ENCODE measurements at places on chromosomes 2 and 18. TPM values are rescaled to one million over a fixed set of nuclear protein-coding genes. Genes with fewer than 3 reads are reported as not detected.
A peak's percentile ranks its signal among the peaks of the same experiment; 100 is the strongest.

DNA sequence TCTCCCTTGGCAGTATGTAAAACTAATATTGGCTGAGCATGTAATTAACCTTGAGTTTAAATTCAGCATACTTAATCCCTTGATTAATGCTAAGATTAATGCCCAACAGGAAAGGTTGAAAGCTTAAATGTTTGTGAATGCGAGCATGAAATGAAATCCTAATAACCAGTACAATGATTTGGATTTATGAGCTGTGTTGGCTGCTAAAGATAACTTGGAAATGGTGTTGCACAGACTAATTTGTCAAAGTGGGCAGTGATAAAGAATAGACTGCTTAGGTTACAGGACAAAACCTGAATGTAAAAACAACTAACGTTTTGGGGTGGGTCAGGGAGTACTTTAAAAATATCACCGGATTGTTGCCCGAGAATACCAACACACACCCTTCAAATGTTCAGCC lies 70.6 kb downstream of the MGAT5 start:
- peaks cover 34% of the 10 kb centered on the region for H3K4me1 ChIP-seq
- no peak overlapping the region for H3K4me3 ChIP-seq
- H3K27ac ChIP-seq, result no peak overlapping the region
- no peaks in the 10 kb centered on the region for H3K27me3 ChIP-seq
- H3K36me3 ChIP-seq, result no peaks in the 10 kb centered on the region

DNA sequence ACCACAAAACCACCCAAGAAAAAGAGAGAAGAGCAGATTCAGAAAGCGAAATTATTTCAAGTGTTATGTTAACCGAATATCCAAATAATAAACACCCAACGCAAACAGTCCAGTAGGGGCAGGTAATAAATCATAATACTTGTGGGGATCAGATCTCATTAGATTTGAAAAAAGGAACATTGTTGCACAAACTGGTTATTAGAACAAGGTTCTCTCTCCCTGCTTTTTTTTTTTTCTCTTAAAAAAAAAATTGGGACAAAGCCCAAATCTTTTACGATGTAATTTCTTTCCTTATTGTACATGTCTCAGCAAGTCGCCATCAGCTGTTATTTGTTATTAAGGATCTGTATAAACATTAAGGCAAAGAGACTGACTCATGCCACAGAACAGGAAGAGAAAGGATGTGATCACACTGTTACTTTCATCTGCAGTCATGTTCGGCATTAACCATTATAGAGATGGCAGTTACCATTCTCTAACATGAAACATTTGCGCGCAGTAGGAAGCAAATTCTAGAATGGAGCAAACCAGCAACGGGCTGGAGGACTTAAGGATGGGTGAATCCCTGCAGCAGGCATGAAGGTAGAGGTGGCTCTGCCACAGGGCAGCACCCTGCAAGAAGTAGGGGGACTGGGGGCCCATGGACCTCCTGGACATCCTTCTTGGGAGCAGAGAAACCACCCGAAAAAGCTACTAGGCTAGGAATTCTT lies 42.0 kb downstream of the EPHA4 start:
- H3K27me3 ChIP-seq, result no peaks in the 10 kb centered on the region
- peaks cover 37% of the 10 kb centered on the region for H3K4me1 ChIP-seq
- no peak overlapping the region for H3K4me3 ChIP-seq
- H3K27ac ChIP-seq, result no peak overlapping the region
- no peak for DNase-seq
- no peaks in the 10 kb centered on the region for H3K36me3 ChIP-seq

- DNase-seq, result no peak
- no peak overlapping the region for H3K27ac ChIP-seq
- H3K4me1 ChIP-seq, result no peaks in the 10 kb centered on the region
- no peaks in the 10 kb centered on the region for H3K36me3 ChIP-seq
Measured at GRCh38 chr2:170088776-170089175, 89.2 kb upstream of the MYO3B start.

GRCh38 chr18:59705145-59705544 lies 7.9 kb upstream of the CCBE1 start:
- no peaks in the 10 kb centered on the region for H3K27me3 ChIP-seq
- no peaks in the 10 kb centered on the region for H3K36me3 ChIP-seq
- H3K4me3 ChIP-seq, result no peak overlapping the region
- DNase-seq, result no peak
- no peaks in the 10 kb centered on the region for H3K4me1 ChIP-seq

DNA sequence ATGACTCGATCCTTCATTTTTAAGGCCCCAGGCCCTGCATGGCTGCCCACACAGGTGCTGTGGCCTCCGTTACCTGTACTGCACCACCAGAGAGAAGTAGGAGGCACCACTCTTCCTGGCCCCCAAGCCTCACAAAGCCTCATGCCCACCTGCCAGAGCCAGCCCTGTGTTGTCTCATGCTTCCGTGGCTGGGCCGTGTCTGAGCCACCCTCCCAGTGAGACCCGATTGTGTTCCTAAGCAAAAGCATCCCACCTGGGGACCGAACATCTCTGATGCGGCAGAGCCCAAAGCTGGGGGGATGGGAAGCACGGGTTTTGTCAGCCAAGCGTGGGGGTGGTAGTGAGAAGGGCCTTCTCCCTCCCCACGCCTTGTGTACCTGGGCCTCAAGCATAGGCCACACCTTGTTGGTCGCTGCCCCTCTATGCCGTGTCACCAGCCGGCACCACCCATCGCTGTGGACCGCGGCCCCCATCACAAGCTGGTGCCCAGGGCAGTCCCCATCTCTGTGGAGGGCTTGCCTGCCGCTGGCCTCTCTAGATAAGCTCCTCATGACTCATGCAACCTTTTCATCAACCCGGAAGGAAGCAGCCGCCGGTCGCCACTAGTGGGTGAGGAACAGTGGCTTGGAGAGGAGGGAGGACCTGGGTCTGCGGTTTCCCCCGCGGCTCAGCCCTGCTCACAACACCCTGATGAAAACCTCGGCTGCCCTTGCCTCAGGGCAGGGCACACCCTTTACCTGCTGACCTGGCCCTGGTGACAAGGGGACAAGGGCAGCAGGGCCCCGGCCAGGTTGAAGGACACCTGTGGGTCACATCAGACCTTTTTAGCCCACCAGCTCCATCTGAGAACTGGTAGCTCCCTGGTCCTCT lies 2.7 kb upstream of the RNPEPL1 start:
- no peaks in the 10 kb centered on the region for H3K27me3 ChIP-seq
- peaks cover 75% of the 10 kb centered on the region for H3K4me1 ChIP-seq
- peak overlapping the region; percentile 73 for H3K27ac ChIP-seq
- peak overlapping the region; percentile 82 for H3K4me3 ChIP-seq
- peak; percentile 88 for DNase-seq
- H3K36me3 ChIP-seq, result no peaks in the 10 kb centered on the region

DNA sequence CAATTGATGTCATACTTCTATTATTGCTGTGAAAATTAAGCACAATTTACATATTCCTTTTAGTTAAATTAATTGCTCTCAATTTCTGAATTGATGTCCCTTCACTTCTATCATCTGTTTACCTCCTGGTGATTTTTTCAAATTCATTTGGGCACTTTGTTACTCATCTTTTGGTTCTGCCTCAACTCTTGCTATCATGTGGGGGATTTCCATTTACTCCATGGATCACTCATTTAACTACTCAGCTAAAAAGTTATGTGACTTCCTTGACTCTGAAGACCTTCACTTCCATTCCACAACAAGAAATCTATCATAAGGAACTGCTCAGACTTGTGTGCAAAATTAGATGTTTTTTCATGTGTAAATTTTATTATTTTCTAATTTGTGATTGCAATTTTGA lies 126.2 kb downstream of the EHBP1 start:
- H3K4me1 ChIP-seq, result no peaks in the 10 kb centered on the region
- no peak for DNase-seq
- H3K27ac ChIP-seq, result no peak overlapping the region
- H3K4me3 ChIP-seq, result no peak overlapping the region

DNA sequence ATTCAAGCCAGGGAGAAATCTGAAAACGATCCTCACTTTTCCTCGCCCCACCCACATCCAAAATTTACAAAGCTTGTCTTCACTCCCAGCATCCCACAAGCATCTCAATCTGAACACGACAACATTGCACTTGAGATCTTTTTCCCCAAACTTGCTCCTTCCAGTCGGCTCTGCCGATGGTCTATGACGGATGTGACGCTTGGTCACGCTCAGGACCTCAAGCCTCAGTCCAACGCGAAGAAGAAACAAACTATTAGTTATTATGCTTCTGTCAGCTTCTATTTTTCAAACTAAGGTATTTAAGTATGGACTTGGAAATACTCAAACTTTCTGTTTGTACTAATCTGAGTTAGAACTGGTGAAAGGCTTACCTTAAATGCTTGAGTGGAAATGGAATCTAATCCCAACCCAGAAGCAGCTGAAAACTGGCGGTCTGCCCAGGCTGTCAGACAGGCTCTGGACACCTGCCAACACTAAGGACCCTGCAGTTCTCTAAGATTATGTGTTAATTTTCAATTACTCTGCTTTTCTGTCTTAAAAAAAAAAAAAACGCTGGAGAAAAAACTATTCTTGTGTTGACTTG lies 132.1 kb upstream of the DNMT3A start:
- no peaks in the 10 kb centered on the region for H3K4me1 ChIP-seq
- H3K4me3 ChIP-seq, result no peak overlapping the region
- H3K27ac ChIP-seq, result no peak overlapping the region
- no peak for DNase-seq
- peaks cover 23% of the 10 kb centered on the region for H3K36me3 ChIP-seq

DNA sequence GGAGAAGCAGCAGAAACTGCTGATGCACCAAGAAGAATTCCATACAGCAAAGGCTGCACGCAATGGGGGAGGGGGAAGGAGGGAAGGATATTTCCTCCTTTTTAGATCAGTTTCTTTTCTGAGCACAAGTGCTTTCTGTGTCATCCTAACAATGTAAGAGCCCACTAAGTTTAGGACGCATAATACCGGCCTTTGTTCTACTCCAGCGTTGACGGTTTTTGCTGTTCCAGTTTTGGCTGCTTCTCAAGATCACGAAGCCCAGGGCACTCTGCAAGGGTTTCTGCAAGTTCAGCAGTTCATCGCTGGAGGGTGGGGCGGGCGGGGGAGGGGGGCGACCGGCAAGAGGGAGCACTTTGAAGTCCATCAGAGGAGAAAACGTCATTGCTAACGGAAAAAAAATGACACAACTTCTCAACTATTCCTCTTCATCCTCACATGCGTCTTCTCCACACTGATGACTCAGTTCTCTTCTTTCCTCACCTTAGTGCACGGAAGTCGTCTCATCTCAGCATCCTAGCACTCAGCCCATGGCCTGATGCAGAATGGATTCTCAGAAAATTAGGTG lies 8.7 kb downstream of the FAM178B start:
- H3K4me1 ChIP-seq, result no peaks in the 10 kb centered on the region
- no peak for DNase-seq
- no peak overlapping the region for H3K27ac ChIP-seq
- no peaks in the 10 kb centered on the region for H3K36me3 ChIP-seq
- no peak overlapping the region for H3K4me3 ChIP-seq
- no peaks in the 10 kb centered on the region for H3K27me3 ChIP-seq

GRCh38 chr2:26691161-26691560 lies 1.4 kb upstream of the KCNK3 start:
- peaks cover 5% of the 10 kb centered on the region for H3K27me3 ChIP-seq
- no peak overlapping the region for H3K4me3 ChIP-seq
- no peak overlapping the region for H3K27ac ChIP-seq
- H3K36me3 ChIP-seq, result no peaks in the 10 kb centered on the region

DNA sequence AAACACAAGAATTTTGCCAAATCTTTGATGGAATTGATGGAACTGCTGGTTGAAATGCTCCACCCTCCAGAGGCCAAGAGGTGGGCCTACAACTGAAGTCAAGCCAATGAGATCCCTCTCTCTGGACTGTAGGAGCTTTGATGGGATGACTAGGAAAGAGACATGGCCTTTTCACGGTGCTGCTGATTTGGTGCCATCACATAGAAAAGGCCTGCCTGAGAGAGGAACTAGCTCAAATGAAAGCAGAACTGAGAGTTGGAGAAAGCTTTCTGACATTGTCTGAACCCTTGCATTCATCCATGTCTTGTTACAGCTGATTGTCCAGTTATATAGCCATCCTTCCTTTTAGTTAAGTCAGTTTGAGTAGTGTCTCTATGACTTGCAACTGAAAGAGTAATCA lies 283.8 kb upstream of the LYPD1 start:
- H3K27ac ChIP-seq, result no peak overlapping the region
- no peak for DNase-seq
- no peaks in the 10 kb centered on the region for H3K27me3 ChIP-seq
- H3K36me3 ChIP-seq, result no peaks in the 10 kb centered on the region

- peaks cover 4% of the 10 kb centered on the region for H3K4me1 ChIP-seq
- no peak overlapping the region for H3K4me3 ChIP-seq
- no peaks in the 10 kb centered on the region for H3K27me3 ChIP-seq
- no peaks in the 10 kb centered on the region for H3K36me3 ChIP-seq
Measured at GRCh38 chr2:70967189-70967588, 11.2 kb upstream of the ANKRD53 start.

DNA sequence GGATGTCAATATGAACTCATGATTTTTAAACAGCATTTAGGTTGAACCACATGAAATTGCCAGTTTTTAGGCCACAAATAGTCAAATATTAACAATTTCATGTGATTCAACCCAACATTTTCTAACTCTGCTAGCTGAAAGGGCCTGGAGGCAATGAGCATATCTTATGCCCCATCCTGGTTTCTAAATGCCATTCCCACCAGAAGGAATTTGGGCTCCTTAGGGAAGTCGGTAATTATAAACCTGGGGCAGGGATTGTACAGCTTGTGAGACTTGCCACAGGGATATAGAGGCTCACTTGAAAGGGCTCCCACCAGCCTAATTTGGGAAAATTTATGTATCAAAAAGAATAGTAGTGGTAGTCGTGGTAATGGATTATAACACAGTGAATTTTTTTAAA lies 178.4 kb upstream of the ALPP start:
- H3K27ac ChIP-seq, result no peak overlapping the region
- H3K4me3 ChIP-seq, result no peak overlapping the region
- no peaks in the 10 kb centered on the region for H3K36me3 ChIP-seq
- H3K27me3 ChIP-seq, result no peaks in the 10 kb centered on the region
- DNase-seq, result no peak

GRCh38 chr2:64646007-64646880 lies 7.5 kb downstream of the SERTAD2 start:
- DNase-seq, result peak; percentile 67
- H3K36me3 ChIP-seq, result no peaks in the 10 kb centered on the region
- H3K27ac ChIP-seq, result peak overlapping the region; percentile 52
- no peaks in the 10 kb centered on the region for H3K27me3 ChIP-seq
- peaks cover 74% of the 10 kb centered on the region for H3K4me1 ChIP-seq

The TUBA4B gene
- not detected for total RNA-seq

The TUBA3E gene
- not detected for total RNA-seq

The ANTXR1 gene
- total RNA-seq, result not detected

The RASGRP3 gene
- 14.2 TPM for total RNA-seq

The MARS2 gene
- 14.4 TPM for total RNA-seq

The GLI2 gene
- total RNA-seq, result not detected

The AKAIN1 gene
- total RNA-seq, result not detected
